ENCODE measurements at places on chromosomes 12 and 14.

GRCh38 chr12:78176643-78177042 lies 345.9 kb downstream of the NAV3 start:
- no peak for DNase-seq

- DNase-seq: no peak
Measured at GRCh38 chr14:69703047-69704039, 63.6 kb upstream of the SRSF5 start.

GRCh38 chr12:123723011-123723410 lies 10.9 kb downstream of the ATP6V0A2 start:
- DNase-seq: no peak

DNA sequence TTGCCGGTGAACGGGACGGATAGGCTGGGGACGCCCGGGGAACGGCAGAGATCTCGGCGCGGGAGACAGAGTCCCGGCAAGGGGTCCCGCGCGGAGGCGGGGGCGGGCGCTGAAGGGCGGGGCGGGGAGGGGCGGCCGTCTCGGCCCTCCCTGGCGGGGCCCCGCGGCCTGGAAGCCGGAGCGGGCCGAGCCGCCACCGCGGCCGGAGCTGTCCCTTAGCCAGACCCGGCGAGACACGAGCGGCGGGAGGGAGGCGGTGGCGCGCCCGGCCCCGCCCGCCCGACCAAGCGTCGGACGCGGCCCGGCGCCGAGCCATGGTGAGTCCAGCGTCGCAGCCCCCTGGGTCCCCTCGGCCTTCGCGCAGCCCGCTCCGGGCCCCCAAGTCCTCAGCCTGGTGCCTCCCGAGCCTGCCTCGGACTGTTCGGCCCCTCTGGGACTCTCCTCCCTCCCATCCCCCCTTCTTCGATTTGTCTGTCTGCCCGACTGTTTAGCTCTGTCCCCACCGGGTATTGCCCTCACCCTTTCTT lies at the start of gene ARHGEF40:
Gene ARHGEF40 (plus strand): TSS at position 222 of the 527 bp plus-strand sequence. CDS start 93 bp downstream, at position 315.
- DNase-seq: peak; percentile 44

- DNase-seq: no peak
Measured at GRCh38 chr14:70908935-70909641, 1.8 kb downstream of the PCNX1 start.

DNA sequence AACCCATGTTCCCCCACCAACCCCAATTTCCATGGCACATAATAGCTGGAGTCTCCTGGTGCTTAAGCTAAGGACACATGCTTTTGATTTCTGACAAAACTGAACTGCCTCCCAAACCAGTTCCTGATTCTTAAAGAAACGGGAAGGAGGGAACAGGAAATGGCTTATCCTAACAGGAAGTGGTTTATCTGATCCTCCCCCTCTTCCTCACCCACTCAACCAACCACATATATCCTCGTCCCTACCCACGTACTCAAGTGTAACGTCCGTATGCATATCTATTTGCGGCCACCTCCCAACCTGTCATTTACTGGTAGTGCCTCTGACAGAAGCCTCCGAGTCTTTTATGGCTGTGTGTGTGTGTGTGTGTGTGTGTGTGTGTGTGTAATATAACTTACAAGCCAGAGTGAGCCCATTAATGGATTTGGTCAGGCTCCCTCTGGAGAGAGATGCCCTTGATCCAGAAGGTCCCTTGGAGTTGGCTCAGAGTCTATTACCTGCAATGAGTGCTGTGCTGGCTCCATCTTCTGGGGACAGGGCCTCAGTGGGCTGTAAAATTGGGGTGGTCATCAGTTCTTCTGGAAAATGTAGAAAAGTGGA lies 7.7 kb downstream of the DAZAP2 start:
- DNase-seq: peak; percentile 63

- no peak for DNase-seq
Measured at GRCh38 chr14:52328276-52328675, 14.2 kb downstream of the PTGER2 start.

DNA sequence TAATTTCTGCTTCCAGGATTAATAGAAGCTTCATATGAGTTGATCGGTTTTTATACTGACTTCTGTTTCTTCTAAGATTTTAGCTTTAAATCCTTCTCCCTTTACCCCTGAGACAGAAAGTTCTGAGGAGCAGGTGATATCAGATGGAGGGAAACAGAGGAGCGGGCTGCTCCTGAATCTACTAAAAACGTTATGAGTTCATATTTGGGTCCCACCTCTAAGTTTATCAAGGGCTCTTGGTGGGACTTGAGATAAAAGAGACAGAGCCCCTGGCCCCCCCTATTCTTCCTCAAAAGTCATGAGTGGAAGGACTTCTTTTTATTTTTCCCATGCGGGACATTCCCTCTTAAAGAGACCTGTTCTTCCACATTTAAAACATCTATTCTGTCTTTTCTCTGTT lies 23.8 kb downstream of the CLEC2A start:
- no peak for DNase-seq

GRCh38 chr12:56362130-56363059 lies at the start of gene APOF:
Gene APOF (minus strand): TSS chr12:56362857. CDS start chr12:56362745, 112 bp downstream.
- DNase-seq: no peak

GRCh38 chr12:99370421-99371138 lies 277.0 kb upstream of the GARIN6 start:
- DNase-seq: no peak

GRCh38 chr12:115185506-115185905 lies 501.5 kb upstream of the TBX3 start:
- DNase-seq: no peak

DNA sequence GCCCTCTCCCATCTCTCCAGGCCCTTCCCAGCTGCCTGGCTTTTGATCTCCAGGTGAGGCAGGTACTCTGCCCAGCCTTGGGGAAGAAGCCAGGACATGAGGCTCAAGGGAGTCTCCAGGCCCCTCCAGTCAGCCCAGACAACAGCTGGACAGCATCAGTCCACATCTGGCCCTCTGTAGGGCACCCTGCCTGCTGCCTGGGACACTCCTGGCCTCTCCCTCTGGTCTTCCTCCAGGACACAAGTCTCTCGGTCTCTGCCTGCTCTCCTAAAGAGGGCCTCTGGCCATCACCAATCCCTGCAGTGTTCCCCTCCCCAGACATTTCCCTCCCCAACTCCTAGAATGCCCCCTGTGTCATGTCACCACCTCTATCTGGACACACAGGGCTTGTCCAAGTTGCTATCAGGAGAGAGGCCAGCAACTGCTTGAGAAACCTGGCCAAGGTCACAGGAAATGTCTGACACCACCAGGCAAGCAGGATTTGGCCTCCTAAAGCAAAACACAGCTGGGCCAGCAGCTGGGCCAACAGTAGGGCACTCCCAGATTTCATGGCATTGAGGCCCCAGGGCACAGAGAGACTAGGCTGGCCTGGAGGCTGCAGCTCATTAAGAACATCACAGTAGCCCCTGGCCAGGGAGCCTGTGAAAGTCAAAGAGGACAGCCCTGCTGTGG lies 29.0 kb downstream of the LTBP2 start:
- no peak for DNase-seq

GRCh38 chr12:96751626-96752025 lies 155.4 kb upstream of the NEDD1 start:
- no peak for DNase-seq

- DNase-seq: no peak
Measured at GRCh38 chr12:59317598-59317997, 278.2 kb upstream of the SLC16A7 start.

- DNase-seq: no peak
Measured at GRCh38 chr12:80553316-80553715, 109.3 kb downstream of the PTPRQ start.

- no peak for DNase-seq
Measured at GRCh38 chr12:46494424-46494823, 121.9 kb upstream of the SLC38A2 start.

DNA sequence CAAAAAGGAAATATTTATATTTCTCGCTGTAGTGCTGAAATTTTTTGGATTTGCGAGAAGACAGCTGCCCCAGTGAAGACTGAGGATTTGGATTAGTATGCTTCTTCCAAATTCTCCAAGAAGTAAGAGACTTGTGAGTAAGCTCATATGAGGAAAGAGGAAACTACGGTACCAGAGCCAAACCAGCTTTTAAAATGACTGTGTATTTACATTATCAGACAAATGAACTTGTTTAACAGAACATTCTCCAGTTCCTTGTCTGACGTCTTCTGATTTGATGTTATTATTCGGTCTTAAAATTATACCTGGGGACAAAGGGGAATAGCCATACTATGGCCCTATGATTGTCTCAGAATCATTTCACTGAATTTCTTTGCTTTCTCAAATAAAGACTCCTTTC lies 8.0 kb downstream of the CLEC12B start:
- DNase-seq: no peak

DNA sequence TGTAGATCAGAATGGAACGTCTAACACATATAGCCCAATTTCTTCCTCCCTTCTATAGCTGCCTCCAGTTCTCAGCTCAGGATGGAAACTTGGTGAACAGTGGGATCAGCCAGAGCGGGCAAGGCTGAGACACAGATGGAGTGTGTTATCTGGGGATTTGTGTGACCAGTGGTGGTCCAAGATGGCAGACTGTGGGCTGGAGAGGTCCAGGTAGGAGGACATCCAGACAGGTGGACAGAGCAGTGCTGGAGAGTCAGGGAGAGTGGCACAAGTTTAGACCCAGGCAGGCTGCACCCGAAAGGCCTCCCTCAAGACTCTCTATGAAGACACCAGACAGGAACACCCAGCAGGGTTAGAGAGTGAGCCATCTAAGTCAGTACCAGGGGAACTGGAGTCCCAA lies 116.1 kb upstream of the CPSF6 start:
- DNase-seq: no peak

DNA sequence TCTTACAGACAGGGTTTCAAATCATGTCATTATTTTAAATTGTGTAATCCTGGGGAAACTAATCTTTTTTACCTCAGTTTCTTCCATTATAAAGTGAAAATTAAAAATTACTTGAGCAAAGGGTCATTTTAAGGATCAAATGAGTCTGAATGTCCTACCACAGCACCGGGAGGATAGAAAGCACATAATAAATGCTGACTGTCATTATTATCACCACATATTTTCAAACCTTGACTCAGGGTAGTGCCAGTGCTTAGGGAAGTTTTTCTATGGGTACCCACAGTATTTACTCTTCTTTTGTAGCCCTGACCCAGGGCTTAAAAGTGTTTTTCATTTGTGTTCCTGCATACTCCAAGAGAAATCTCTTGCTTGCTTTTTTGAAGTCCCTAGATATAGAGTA lies 60.5 kb downstream of the KCNMB4 start:
- DNase-seq: no peak

GRCh38 chr12:124453419-124454351 lies 113.7 kb downstream of the NCOR2 start:
- peak; percentile 89 for DNase-seq

GRCh38 chr12:49777800-49778748 lies 36.7 kb downstream of the TMBIM6 start:
- peak; percentile 75 for DNase-seq

- no peak for DNase-seq
Measured at GRCh38 chr12:6768437-6768914, 2.3 kb downstream of the PTMS start.

- no peak for DNase-seq
Measured at GRCh38 chr12:109943811-109944210, 43.7 kb downstream of the TCHP start.

DNA sequence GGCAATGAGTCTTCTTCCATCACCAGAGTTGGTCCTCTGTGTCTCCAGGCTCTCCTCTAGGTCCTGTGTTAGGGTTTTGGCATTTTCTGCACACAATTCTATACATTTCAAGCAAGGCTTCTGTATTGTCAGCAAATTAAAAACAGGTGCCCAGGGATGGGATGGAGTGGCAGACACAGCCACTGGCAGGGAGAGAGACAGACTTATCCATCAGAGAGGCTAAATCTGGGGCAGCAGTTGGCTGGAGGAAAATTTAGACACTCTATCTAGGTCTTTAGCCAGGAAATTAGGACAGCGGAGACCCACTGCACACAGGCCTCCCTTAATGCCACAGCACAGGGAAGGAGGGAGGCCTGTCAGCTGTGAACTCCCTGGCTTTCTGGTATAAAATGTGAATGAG lies 20.2 kb downstream of the PLEKHD1 start:
- DNase-seq: no peak

DNA sequence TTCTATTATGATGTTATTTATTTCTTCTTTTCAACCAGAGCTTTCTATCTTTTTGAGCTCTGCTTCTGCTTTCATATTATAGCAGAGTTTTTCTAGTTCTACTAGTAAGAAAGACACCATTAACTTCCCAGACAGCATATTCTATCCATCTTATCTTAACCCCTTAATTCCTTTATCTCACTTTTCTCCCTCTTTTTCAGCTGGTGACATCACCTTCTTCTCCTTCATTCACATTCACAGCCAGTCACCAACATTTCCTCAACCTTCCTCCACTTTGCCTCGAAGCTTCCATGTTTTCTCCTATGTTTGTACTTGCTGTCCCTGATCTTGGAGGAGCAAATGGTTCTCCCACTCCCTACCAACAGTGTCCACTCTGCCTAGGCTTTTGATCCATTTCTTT lies 3.5 kb upstream of the CSRP2 start:
- no peak for DNase-seq

DNA sequence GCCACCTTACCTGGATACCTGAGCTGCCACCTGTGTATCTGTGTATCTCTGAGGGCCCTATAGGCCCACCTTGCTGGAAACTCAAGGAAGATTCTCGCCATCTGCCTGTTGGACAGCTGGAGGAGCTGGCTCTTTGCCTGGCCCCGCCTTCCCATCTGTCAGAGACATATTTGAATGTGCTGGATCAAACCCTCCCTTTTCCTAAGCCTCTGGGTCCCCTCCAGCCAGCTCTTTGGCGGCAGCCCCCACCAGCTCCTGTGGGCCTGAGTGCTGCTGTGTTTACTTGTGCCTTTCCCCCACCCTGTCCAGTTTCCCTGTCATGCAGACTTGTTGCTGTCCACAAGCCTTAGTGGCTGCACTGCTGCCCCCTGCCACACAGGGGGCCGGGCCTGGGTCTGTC lies 55.9 kb upstream of the SRSF5 start:
- no peak for DNase-seq

- DNase-seq: no peak
Measured at GRCh38 chr12:85484387-85484786, 204.4 kb downstream of the ALX1 start.

DNA sequence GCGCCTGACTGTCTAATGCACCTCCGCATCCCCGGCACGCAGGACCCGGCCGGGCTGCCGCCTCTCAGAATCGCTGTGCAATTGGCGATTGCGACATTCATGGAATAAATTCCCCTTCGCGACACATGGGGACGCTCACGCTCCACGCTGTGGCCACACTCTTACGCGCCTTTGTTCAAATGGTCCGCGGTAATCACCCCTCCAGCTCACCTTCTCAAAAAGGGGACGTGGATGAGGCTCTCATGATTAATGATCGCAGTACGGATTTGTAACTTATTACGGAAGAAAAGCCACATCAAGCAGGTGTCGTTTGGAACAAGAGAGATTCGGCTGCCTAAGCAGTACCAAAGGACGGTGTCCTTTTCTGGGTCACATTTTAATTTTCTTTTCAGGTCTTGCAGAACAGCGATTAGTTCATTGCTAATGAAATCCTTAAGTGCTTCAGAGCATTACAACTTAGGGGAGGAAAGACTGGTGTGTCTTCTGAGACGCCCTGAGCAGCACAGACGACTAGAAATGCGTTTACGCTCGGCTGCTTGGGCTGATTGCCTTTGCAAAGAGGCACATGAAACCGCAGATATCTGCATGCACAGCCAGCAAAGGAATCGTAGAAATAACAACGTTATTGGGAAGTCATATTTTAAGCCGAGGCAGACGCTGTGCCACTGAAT lies 37.3 kb upstream of the ADGRD1 start:
- DNase-seq: no peak

Data from CD4-positive, alpha-beta T cell treated with Interleukin-12 subunit alpha and Interleukin-12 subunit beta, for 1 hour (primary cell).